WTC11 (cell line): ENCODE measurements at places on chromosomes 16 and 17. TPM values are rescaled to one million over a fixed set of nuclear protein-coding genes. Genes with fewer than 3 reads are reported as not detected.

Gene BTBD17
- 0.94 to 2.1 TPM (median 2.0 TPM) in 3 replicates for total RNA-seq

Gene C16orf86
- 4.1 to 5.4 TPM (median 4.9 TPM) in 3 replicates for total RNA-seq

Gene SLC35G6
- 0.16 to 0.26 TPM (median 0.18 TPM) in 3 replicates for total RNA-seq

Gene ZNF19
- total RNA-seq, result 3.3 to 4.3 TPM (median 3.5 TPM) in 3 replicates

Gene CNGB1
- total RNA-seq, result not detected in 3 replicates

DNA sequence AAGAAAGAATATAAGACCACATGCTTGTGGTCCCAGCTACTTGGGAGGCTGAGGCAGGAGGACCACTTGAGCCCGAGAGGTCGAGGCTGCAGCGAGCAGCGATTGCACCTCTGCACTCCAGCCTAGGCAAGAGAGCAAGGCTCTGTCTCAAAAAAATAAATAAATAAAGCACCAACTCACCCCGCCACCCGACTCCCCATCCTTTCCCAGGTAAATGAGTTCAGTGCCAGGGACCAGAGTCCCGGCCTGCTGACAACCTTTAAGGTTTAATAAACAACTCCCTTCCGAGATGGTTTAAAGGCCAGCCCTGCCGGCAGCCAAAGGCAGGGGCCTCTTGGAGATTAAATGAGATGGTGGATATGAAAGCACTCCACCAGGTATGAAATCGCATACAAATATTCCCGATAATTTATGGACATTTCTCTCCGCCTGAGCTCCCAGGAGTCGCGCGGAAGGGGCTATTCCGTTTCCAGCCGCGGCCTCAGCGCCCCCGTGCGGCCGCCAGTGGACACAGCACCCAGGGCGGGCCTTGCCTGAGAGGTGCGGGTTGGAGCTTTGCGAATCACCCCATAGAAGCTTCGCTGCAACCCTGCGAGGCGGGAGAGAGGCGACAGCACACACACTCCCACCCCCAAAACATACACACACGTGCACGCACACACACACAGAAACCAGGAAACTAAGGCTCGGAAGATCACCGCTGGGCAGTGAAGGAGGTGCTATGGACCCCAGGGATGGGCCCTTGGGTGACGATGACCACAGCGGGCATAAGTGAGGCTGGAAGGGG lies 4.0 kb upstream of the RPL38 start:
- peaks cover 17% of the 10 kb centered on the region for H3K4me1 ChIP-seq
- no peak overlapping the region for H3K27ac ChIP-seq
- peak; percentile 83 for DNase-seq
- peaks cover 24% of the 10 kb centered on the region for H3K27me3 ChIP-seq
- peaks cover 7% of the 10 kb centered on the region for H3K36me3 ChIP-seq

DNA sequence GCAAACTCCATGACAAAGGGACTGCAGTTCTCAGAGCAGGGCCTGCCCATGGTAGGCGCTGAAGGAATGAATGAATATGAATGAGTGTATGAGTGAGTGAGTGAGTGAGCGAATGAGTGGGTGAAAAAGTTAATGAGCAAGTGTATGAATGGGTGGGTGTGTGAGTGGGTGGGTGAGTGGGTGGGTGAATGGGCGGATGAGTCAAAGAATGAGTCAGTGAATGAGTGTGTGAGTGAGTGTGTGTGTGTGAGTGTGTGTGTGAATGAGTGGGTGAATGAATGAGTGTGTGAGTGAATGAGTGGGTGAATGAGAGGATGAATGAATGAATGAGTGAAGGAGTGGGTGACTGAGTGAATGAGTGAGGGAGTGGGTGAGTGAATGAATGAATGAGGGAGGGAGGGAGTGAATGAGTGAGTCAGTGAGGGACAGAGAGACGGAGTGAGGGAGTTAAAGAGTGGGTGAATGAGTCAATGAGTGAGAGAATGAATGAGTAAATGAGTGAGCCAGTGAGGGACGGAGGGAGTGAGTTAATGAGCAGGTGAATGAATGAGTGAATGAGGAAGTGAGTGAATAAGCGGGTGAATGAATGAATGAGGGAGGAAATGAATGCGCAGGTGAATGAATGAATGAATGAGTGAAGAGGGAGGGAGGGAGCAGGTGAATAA lies 11.1 kb upstream of the CHMP6 start:
- H3K4me1 ChIP-seq, result peaks cover 3% of the 10 kb centered on the region
- DNase-seq, result no peak
- no peak overlapping the region for H3K27ac ChIP-seq
- no peaks in the 10 kb centered on the region for H3K36me3 ChIP-seq
- peak overlapping the region; percentile 68 for H3K4me3 ChIP-seq

- H3K4me3 ChIP-seq, result no peak overlapping the region
- no peaks in the 10 kb centered on the region for H3K27me3 ChIP-seq
- H3K27ac ChIP-seq, result no peak overlapping the region
- H3K36me3 ChIP-seq, result peaks cover 7% of the 10 kb centered on the region; the same call in 1 of the 2 replicates
Observed at GRCh38 chr17:1095090-1095852, 84.5 kb downstream of the ABR start.

DNA sequence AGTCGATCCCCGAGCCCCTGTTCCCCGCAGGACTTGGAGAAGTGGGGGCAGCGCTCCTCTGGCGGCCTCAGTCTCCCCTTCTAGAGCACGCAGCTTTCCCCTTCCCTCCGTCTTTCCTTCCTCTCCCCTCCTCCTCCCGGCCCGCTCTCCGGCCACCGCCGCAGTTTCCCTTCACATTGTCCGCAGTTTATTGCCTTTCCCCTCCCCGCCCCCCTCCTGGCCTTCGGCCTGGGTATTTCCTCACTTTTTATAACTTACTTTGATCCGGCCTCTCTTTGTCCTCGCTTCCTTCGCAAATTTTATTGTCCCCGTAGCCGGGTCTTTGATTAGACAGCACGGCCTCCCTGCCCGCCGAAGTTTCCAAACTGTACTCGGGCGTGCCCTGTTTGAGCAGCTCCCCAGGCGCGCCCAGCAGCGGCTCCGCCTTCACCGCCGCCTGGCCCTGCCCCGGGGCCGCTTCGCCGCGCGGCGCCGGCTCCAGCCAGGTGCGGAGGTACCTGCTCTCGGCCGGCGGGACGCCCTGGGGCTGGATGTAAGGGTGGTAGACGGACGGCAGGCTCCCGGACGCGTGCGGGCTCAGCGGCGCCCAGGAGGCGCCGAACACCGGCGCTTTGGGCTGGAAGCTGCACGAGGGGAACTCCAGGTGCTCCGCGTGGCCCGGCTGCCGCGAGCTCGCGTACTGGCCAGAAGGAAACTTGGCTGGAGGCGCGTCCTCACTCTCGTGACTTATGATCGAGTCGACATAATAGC lies 488 bp downstream of the HOXB9 start:
- peak; percentile 69 for DNase-seq
- H3K36me3 ChIP-seq, result no peaks in the 10 kb centered on the region; the same call in 1 of the 2 replicates
- H3K4me3 ChIP-seq, result peak overlapping the region; percentile 61
- H3K27me3 ChIP-seq, result peaks cover 100% of the 10 kb centered on the region; the same call in 1 of the 2 replicates
- H3K4me1 ChIP-seq, result peaks cover 13% of the 10 kb centered on the region

DNA sequence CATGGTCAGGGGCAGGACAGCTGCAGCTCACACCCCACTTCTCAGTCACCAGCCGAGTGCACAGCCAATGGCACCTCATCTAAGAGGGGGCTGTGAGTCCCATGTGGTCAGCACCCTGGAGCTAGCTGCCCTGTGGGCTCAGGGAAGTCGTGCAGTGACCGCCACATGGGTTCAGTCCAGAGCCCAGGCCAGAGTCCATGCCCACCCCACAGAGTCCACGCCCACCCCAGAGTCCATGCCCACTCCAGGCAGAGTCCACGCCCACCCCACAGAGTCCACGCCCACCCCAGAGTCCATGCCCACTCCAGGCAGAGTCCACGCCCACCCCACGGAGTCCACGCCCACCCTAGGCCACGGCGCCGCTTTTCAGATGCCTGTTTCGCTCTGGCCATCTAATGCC lies 24.1 kb downstream of the SLC7A5 start:
- peaks cover 3% of the 10 kb centered on the region; the same call in 1 of the 2 replicates for H3K36me3 ChIP-seq
- DNase-seq, result no peak
- H3K4me3 ChIP-seq, result no peak overlapping the region

GRCh38 chr16:56758930-56759329 lies 29.0 kb downstream of the NUP93 start:
- no peaks in the 10 kb centered on the region for H3K27me3 ChIP-seq
- DNase-seq, result no peak
- H3K27ac ChIP-seq, result no peak overlapping the region
- H3K4me1 ChIP-seq, result no peaks in the 10 kb centered on the region
- H3K4me3 ChIP-seq, result no peak overlapping the region

DNA sequence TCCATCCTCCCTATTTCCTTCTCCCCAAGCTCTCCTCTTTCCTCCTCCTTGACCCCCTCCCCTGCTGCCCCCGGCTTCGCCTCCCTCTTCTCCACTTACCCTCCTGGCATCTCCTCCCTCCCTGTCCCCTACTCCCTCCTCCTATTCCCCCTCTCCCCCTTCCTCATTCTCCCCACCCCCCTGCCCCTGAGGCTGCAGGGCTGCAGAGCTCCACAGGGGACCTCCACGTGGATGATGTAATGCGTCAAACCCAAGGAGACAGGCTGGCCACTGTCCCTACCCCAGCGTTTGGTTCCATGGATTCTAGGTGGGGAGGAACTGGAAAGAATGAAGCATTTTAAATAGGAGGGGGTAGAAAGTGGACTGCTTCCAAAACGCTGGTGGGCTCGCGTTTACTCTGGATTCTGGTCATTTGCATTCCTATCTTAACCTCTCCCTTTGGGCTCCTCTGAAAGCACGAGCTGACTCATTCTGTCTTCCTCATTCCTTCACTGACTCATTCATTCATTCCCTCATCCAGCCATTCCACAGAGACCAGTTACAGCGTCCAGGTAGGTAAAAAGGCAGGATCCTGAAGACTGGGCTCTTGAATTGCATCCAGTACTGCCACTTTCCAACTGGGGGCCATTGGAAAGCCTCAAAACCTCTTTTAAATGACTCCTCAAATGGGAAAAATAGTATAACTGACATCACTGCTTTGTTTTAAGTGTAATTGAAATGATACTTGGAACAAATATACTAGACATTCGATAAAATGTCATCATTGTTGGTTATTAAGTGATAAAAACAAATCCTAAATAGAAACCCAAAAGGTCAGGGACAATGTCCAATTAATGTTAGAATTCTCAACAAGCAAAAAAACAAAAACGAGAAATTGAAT lies 943 bp upstream of the COTL1 start:
- H3K4me1 ChIP-seq, result peaks cover 48% of the 10 kb centered on the region
- peaks cover 2% of the 10 kb centered on the region; the same call in 1 of the 2 replicates for H3K36me3 ChIP-seq
- H3K4me3 ChIP-seq, result peak overlapping the region; percentile 54
- H3K27me3 ChIP-seq, result peaks cover 11% of the 10 kb centered on the region
- DNase-seq, result peak; percentile 78

GRCh38 chr17:33873201-33873617 lies 381.9 kb upstream of the CCL2 start:
- H3K36me3 ChIP-seq, result peaks cover 17% of the 10 kb centered on the region
- H3K4me1 ChIP-seq, result peaks cover 4% of the 10 kb centered on the region; the same call in 1 of the 2 replicates
- H3K4me3 ChIP-seq, result no peak overlapping the region
- no peaks in the 10 kb centered on the region; the same call in 1 of the 2 replicates for H3K27me3 ChIP-seq
- DNase-seq, result no peak

DNA sequence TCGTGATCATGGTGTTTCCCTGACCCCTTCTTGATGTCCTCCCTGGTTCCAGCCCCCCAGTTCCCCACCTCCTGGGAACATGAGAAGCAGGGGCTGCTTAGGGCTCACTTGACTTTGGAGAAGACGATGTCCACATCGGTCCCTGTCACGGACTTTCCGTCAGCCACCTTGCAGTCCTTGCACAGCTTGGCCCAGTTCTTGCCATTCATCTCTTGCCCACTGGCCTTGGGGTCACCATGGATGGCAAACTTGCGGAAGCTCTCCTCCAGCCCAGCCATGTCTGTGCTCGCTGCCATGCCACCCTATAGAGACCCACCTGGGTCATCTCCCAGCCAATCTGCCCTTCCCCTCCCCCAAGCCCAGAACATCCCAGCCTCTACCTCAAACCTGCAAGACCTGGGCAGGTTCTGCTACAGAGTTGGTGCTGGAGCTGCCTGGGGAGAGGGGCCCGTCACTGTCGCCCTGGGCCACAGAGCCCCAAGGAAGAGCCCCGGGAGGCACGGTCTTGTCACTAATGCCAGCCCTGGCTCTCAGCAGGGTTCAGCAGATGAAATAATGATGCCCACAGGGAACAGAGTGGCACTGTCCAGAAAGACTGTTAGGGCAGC lies 2.4 kb downstream of the TPPP3 start:
- peaks cover 53% of the 10 kb centered on the region for H3K27me3 ChIP-seq
- no peak overlapping the region for H3K27ac ChIP-seq
- DNase-seq, result no peak

DNA sequence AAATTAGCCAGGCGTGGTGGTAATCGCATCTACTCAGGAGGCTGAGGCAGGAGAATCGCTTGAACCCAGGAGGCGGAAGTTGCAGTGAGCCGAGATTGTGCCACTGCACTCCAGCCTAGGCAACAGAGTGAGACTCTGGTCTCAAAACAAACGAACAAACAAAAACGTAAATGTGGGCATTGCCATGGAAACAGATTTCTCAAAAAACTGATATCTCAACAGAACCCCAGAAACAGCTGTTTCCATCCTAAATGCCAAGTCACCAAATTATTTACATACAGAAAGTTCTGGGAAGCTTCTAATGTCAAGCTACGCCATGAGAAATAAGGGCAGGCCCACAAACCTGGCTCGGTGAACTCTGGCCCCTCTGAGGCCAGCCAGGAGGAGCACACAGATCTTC lies 16.0 kb upstream of the ZNF689 start:
- H3K27me3 ChIP-seq, result peaks cover 47% of the 10 kb centered on the region
- H3K27ac ChIP-seq, result no peak overlapping the region
- no peak for DNase-seq
- H3K4me3 ChIP-seq, result no peak overlapping the region
- H3K4me1 ChIP-seq, result 0 out of 2 replicates have a peak, but pooled peaks cover 5% of the 10 kb centered on the region

DNA sequence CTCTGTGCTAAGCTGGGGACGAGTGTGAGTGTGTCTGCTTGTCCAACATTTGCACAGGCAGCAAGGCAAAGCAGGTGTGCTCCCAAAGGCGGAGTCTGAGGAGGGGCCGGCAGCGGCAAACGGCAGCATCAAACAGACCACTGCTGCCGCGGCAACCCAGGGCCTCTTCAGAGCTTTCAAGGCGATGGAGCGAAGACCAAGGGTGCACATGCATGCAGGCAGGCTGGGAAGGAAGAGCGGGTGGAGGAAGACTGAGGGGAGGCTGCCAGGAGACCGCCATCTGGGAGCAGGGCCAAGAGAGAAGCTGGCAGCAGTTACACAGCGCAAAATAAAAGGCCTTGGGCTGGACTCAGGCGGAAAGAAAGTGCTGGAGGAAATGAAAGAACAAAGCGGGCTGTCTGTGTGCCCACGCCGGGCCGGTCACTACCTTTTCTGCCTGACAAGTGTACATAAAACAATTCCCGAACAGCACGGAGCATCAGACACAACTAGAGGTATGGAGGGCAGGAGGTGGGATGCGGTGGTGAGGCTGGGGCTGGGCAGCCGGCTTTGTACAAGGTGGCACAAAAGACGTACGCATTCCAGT lies 8.5 kb downstream of the TIMM22 start:
- H3K4me3 ChIP-seq, result no peak overlapping the region
- H3K36me3 ChIP-seq, result peaks cover 24% of the 10 kb centered on the region
- no peaks in the 10 kb centered on the region for H3K27me3 ChIP-seq
- H3K27ac ChIP-seq, result peak overlapping the region; percentile 88
- no peak for DNase-seq

- DNase-seq, result no peak
- H3K36me3 ChIP-seq, result no peaks in the 10 kb centered on the region
- no peaks in the 10 kb centered on the region for H3K4me1 ChIP-seq
- no peaks in the 10 kb centered on the region for H3K27me3 ChIP-seq
- H3K27ac ChIP-seq, result no peak overlapping the region
Observed at GRCh38 chr16:12576878-12577277, 226.8 kb downstream of the CPPED1 start.

- H3K4me1 ChIP-seq, result peaks cover 5% of the 10 kb centered on the region; the same call in 1 of the 2 replicates
- no peak overlapping the region for H3K27ac ChIP-seq
- no peak for DNase-seq
- H3K4me3 ChIP-seq, result no peak overlapping the region
- peaks cover 9% of the 10 kb centered on the region for H3K36me3 ChIP-seq
Observed at GRCh38 chr17:62663304-62663703, 35.8 kb downstream of the MRC2 start.
